ENCODE measurements at places on chromosomes 4 and X.

DNA sequence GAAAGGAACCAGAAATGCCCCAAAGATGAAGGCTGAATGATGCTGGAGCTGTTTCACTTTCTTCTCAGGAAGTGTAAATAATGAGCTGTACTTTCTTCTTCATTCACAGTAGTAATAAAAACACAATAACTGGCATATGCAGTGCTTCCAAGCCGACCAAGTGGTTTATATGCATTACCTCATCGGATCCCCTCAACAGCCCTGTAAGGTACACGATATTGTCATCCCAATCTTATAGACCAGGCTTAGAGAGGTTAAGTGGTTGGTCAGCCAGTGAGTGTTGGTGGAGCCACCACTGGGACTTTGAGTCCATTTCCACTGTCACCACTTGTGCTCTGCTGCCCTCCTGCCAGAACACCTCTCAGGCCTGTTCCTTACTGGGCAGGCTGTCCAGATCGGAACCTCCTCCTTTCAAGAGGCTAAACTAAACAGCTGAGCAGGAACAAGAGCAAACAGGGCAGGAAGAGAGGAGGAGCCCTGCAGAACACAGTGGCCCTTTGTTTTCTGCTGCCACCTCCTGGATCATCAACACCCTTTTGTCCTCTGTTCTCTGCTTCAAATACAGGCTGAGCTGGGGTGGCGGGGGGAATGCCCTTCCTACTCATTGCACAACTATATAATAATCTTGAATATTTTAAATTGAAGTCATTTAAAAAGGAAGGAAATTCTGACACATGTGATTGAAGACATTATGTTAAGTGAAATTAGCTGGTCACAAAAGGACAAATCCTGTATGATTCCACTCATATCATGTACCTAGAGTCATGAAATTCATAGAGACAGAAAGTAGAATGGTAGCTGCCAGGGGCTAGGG, 112.5 kb upstream of the ATP6AP2 start:
- no peak for DNase-seq

DNA sequence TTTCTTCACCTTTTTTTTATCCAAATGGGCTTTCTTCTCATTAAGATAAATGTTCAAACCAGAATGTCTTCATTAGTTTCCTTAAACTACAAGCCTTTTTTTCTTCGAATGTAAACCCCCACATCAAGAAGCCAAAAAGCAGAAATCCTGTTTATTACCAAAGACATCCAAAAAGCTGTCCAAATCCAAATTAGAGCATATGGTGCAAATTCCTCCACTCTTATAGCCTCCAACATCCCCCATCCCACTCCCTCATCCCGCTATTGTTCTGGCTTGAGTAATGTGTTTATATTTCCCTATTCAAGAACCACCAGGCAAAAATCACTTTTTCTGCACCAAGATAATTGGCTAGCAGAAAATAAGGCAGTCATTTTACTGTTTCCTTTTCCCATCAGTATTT, 315.1 kb upstream of the ADGRL3 start:
- no peak for DNase-seq

DNA sequence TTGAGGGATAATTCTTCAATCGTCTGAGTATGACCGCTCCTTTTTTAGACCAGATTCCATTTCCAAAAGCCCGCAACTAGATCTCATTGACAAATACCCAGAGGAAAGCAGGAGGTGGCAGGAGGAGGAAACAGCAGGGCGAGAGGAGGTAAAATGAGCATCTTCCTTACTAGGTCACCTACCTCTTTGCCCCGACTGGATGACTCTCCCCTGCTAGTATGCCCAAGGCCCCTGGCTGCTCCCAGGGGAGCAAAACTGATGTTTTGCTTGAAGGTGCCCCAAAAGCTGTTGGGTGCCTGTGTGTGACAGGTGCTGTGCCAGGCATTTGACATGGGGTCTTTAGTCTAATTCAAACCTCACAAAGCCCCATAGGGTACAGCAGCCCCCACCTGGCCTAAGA, 48.9 kb downstream of the C4orf50 start:
- no peak for DNase-seq

GRCh38 chrX:119738742-119739141, 19.6 kb upstream of the SOWAHD start:
- DNase-seq: no peak

- no peak for DNase-seq
Measured at GRCh38 chr4:163804001-163804400, 309.5 kb downstream of the TMA16 start.

- peak; percentile 41 for DNase-seq
Measured at GRCh38 chrX:47191331-47191730, 2.3 kb upstream of the UBA1 start.

- DNase-seq: no peak
Measured at GRCh38 chr4:36609661-36610060, 328.2 kb downstream of the DTHD1 start.

GRCh38 chr4:174314770-174315169, 31.1 kb downstream of the CEP44 start:
- no peak for DNase-seq

DNA sequence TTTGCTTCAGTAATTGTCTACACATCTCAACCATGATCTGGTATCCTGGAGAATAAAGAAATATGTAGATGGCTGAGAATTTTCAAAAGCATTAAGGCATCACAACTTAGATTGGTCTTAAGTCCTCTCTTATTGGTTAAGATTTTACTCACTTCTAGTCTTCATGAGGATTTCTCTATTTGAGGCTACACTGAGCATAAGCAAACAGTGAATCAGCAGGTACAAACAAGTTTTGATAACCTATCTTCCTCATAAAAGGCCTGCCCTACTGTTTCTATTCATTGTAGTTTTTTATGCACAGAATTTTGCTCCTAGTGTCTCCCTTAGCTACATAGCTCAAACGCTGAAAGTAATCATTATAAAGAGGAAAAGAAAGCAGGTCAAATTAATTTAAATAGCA, 460.7 kb upstream of the RPS6KA3 start:
- DNase-seq: no peak

DNA sequence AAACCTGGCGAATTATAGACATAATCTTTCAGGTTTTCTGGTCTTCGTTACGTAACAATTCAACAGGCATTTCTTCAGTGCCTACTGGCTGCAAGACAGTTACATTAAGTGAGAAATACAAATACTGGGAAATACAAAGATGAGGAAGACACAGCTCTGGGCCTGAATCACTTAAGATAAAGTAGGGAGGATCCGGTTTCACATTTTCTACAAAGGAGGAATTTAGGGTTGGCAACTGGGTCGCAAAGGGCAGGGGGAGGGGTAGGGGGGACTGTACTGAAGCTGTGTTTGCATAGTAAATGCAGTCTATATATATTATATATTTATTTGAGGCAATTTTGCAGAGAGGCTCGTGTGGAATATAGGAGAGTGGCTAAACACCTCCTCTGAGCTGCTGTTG, 107.4 kb downstream of the MAML3 start:
- DNase-seq: no peak

GRCh38 chr4:119210775-119211174, 1.7 kb upstream of the USP53 start:
- DNase-seq: no peak

GRCh38 chrX:130593911-130594310, 192.1 kb downstream of the RBMX2 start:
- no peak for DNase-seq

- DNase-seq: peak; percentile 38
Measured at GRCh38 chrX:153580700-153581386, 18.1 kb downstream of the CCNQ start.

GRCh38 chrX:110287605-110288004, 30.3 kb downstream of the AMMECR1 start:
- DNase-seq: no peak

DNA sequence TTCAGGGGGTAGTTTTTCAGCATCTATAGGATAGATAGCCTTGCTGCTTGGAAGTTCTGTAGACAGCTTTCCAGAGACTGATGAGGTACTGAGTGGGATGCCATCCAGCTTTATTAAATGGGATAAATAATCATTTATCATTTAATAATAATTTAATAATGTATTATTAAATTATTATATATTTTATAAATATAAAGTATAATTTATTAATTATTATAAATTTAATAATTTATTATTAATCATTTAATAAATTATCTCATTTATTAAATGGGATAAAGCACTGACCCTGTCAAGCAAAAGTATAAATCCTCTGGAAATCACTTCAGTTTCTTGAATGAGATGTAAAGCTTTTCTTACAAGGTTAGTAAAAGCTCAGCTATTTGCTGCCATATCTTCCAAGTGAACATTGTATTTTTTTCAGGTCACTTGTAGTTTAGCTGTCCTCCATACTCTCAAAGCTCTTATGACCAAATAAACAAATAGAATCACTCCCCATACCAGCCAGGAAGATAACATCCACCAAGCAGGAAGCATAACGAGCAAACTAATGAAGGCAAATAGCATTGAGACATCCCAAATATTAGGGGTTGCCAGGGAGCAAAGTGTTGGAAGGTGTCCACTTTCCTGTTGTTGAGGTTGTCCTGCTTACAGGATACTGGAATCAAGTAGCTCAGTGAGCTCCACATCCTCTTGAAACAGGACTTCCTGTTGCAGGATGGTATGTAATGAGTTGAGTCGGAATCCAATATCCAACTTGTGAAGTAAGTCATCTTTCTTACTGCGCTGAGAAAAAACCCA, 88.9 kb downstream of the ZNF674 start:
- no peak for DNase-seq

DNA sequence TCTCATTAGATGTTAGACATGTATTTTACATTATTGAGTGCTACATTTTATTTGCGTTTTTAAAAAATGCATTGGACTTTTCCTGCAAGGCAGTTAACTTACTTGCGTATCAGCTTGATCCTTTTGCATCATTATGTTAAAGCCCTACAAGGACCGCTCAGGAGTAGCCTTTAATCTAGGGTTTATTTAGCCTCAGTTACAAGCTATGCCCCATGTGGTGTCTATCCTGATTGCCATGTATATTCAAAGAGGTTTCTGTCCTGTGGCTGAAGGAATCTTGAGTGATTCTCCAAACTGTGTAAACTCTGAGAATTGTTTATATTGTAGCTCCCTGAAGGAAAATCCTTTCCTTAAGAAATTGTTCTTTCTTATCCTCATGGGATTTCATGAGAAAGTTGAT, 821.8 kb upstream of the AGA start:
- DNase-seq: no peak

- no peak for DNase-seq
Measured at GRCh38 chr4:7593646-7594412, 159.1 kb upstream of the PSAPL1 start.

GRCh38 chr4:6362896-6363295, 93.2 kb downstream of the WFS1 start:
- DNase-seq: no peak

DNA sequence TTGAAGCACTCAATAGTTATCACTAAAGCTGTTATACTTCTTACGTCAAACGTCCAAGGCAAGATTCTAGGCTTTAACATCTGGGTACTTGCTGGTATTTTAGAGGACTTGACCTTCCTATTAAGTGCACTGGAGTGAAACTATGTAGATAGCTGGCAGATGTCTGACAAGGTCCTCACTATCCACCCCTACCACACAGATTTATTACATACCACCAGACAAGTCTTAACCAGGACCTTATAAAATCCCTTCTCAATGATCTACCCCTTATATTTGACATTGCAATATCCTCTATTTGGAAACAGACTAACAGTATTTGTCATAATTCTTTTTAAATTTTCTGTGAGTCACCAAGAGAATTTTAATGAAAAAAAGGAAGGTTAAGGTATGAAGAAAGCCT, 78.8 kb downstream of the PDGFC start:
- DNase-seq: no peak

- DNase-seq: no peak
Measured at GRCh38 chr4:85200106-85200505, 233.6 kb upstream of the WDFY3 start.

DNA sequence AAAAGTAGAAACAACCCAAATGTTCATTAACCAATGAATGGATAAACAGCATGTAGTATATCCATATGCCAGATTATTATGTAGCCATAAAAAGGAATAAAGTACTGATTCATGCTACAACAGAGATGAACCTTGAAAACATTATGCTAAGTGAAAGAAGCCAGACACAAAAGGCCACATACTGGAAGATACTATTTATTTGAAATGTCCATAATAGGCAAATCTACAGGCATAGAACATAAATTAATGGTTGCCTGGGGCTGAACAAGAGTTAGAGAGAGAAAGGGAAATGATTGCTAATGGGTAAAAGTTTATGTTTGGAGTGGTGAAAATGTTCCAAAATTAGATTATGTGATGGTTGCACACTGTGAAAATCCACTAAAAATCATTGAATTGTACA, 44.4 kb downstream of the IL13RA2 start:
- DNase-seq: no peak

GRCh38 chr4:58477950-58478349, 1367.8 kb upstream of the IGFBP7 start:
- DNase-seq: no peak

DNA sequence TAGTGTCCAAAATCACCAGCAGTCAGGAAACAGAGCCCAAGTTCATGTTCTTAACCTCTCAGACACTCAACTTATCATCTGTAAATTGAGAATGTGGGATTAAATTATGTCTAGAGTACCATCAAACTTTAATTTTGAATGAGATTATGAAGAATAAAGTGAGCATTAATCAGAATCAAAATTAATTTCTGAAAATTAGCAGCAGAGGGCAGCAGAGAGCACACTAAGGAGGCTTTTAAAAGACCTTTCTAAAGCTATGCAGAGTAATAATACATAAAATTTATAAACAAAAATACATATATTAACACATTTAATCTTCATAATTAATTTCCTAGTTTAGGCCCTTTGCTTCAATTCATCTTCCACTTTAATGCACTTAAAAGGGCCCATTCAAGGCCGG, 7.1 kb downstream of the TASL start:
- DNase-seq: no peak

- no peak for DNase-seq
Measured at GRCh38 chrX:154409222-154409871, at the start of gene DNASE1L1. Gene DNASE1L1 (minus strand): TSS chrX:154409254. CDS start chrX:154405568, 3,686 bp downstream.

- DNase-seq: no peak
Measured at GRCh38 chrX:84358271-84358670, 144.0 kb downstream of the HDX start.

GRCh38 chrX:21905313-21905712, 35.2 kb upstream of the SMS start:
- no peak for DNase-seq

DNA sequence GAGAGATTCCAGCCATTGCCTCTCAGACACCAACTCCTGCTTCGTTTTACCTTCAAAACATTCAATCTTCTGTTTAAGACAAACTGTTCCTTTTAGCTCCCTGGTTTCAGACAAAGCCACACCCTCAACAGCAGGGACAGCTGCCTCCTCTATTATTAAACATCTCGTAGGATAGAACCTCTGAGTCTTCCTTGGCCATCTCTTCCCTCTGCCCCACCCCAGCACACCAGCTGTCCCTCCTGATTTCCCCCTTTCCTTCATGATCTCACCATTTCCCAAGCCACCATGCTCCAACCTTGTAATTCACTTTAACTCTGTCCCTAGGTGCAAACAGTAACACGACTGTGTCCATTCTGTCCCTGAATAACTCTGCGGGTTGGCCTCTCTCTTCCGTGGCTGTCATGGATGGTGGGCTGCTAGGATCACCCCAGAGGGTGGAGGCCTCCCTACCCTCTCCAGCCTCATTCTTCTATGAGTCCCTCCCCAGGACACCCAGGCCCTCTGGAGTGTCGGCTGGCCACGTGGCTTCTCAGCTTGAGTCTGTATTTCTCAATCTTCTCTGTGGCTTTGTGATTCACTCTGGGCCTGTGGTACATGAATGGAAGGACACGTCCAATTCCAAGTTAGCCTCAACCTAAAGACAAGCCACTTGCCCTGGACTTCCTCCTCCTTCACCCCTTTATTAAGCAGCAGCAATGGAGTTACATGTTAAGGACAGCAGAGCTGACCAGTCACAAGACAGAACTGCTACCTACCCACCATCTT, 349.9 kb downstream of the FBXW7 start:
- no peak for DNase-seq

All from CD4-positive, alpha-beta T cell (primary cell).